ENCODE measurements at places on chromosomes 7 and 10. TPM values are rescaled to one million over a fixed set of nuclear protein-coding genes. Genes with fewer than 3 reads are reported as not detected.

Gene GNA12
- 108 TPM for total RNA-seq

Gene CPN1
- not detected for total RNA-seq

Gene PKD2L1
- not detected for total RNA-seq

Gene MKRN1
- total RNA-seq = 64.7 TPM

Gene CACNB2
- total RNA-seq = 0.10 TPM

Gene SLC29A4
- 9.7 TPM for total RNA-seq

Gene TSPAN15
- 8.9 TPM for total RNA-seq

Gene TCAF2
- 2.3 TPM for total RNA-seq

GRCh38 chr10:35916791-35917190, 274.7 kb upstream of the FZD8 start:
- DNase-seq = no peak

DNA sequence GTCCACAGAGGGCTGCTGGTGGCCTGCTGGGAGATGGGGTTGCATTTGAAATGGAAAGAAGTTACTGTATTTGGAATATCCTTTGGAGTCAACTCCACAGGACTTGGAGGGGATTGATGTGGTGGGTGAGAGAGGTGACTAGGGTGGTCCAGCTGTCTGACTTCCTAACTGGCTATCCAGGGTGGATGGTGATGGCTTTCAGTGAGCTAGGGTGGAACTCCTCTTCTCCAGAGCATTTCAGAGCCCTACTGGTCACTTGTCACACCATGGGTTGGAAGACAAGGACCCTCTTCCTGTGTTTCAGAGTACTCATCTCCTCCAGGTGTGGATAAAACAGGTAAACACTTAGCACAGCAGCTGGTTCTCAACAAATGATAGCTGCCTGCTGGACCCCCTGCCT, 3.3 kb upstream of the ADAMTS14 start:
- DNase-seq = no peak

- DNase-seq = no peak
Measured at GRCh38 chr10:7649673-7650300, 17.0 kb downstream of the ITIH5 start.

DNA sequence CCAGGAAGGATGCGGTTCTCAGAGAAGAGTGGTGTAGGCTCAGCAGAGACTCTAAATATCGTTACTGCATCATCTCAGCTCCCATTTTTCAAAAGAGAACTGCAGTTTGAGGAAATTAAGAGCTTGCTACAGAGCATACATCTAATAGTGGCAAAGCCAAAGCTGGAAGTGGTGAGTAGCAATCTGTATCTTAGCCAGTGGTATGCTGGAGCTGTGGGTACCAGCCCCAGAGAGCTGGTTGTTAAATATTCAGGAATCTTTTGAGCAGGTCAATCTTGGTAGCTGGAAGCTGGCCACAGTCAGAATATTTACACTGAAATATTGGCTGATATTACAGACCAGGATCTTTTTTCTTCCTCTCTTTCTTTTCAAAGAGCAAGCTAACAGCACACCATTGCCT, 88.4 kb upstream of the STEAP1B start:
- DNase-seq = no peak

GRCh38 chr10:116886772-116887171, 37.5 kb downstream of the ENO4 start:
- no peak for DNase-seq

DNA sequence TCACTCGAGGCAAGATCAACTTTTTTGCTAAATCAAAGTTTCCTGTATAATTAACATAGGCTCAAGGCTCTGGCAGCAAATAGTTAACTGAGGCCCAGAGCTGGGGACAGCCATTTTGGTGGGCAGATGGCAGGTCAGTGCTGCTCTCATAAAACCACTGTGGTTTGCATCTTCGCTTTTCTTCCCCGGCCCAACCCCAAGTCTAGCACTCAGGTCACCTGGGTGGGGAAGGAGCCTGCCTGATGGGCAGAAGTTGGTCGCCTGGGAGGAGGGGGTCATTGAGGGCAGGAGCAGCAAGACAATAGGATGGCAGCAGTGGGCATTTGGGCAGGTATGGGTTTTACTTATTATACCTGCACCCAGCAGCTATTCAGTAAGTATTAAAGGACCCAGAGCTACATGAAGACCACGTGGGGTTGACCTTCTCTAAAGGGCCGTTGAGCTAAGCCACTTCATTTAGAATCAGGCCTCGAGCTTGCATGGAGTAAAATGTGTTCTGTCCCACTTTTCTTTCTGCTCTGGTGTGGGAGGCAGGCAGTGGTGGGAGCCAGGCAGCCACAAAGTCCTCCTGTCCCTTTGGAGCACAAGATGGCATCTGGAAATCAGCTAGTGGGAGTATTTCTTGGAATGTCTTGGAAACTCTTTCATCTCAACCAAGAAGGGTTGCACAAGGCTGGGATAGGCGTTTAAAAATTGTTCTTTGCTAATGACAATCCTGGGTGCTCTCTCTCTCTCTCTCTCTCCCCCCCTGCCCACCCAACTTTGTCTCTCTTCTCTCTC, 133.4 kb downstream of the SPAG6 start:
- no peak for DNase-seq

DNA sequence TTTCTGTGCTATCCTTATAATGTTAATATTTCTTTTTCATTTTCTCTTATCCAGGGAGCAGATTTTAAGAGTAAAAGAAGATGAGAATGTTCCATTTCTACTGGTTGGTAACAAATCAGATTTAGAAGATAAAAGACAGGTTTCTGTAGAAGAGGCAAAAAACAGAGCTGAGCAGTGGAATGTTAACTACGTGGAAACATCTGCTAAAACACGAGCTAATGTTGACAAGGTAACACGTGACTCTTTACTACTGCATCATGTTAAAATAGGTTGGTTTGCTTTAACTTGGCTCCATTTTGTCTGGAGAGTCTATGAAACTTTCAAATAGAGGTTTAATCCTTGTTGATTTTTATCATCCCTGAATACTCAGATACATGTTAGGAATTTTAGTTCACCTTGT, 73.3 kb downstream of the RALA start:
- no peak for DNase-seq

GRCh38 chr7:144378651-144379050, 23.4 kb downstream of the ARHGEF5 start:
- DNase-seq = no peak

GRCh38 chr10:10209167-10209566, 808.5 kb upstream of the CELF2 start:
- no peak for DNase-seq

- no peak for DNase-seq
Measured at GRCh38 chr7:78225534-78225933, 427.0 kb downstream of the PHTF2 start.

DNA sequence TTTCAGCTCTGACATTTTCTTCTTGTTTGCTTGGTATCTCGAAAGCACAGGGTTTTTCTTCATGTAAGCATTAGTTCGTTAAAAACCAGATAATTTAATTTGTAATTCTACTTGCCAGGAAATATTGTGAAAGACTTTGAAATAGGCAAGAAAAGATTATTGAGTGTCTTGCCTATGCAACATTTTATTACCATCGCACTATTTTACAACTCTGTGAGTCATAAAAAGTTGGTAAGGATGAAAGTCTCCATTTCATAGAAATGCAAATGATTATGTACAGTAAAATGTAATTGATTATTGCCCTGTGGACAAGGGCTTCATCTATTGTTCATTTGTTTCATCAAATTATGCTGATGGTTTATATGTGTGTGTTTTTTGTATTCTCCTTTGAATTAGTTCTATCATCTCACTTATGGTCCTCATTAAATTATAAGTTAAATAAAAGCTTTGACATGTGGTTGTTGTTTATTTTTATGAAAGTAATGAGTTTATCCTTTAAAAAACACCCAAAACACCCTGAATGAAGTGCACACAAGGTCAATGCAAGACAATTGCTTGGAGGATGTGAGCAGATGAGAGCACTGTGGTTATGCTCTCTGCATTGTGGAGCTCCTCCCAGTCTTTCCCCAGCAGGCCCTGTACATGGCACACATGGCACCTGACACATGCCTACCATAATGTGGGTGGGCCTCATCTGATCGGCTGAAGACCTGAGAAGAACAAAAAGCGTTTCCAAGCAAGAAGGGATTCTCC, 230.8 kb downstream of the CXCL12 start:
- no peak for DNase-seq

DNA sequence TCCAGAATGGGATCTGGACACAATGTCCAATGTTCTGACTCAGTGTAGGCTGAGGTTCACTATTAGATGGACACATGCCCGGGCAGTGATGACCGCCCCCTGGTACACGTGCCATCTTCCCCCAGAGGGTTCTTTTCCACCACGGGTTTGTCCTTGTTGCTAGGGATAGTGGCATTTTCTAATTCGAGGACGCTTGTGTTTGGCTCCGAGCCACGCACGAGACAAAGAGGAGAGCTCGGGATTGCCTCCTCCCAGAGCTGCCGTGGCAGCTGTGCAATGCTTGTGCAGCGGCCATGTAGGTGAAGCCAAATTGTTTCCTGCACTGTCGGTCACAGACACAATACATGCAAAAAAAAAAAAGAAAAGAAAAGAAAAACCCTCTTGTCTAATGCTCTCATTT, 207.5 kb downstream of the PAXIP1 start:
- DNase-seq = no peak

DNA sequence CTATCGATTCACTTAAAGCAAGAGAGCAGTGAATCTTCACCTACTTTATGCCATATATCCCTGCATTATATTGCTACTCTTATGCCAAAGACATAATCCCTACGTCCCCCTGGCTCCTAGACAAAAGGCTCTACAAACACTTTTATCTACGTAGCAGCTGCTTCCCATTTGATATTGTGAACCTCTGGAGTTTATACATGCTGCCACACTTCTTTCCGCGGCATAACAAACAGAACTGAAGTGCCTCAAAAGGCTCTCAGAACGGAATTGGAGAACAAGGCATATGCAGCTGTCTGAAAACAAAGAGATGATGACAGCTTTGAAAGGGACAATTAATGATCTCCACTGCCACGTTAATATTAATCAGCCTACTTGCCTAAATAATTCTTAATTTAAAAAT, 985.6 kb upstream of the LRRN3 start:
- DNase-seq = no peak

DNA sequence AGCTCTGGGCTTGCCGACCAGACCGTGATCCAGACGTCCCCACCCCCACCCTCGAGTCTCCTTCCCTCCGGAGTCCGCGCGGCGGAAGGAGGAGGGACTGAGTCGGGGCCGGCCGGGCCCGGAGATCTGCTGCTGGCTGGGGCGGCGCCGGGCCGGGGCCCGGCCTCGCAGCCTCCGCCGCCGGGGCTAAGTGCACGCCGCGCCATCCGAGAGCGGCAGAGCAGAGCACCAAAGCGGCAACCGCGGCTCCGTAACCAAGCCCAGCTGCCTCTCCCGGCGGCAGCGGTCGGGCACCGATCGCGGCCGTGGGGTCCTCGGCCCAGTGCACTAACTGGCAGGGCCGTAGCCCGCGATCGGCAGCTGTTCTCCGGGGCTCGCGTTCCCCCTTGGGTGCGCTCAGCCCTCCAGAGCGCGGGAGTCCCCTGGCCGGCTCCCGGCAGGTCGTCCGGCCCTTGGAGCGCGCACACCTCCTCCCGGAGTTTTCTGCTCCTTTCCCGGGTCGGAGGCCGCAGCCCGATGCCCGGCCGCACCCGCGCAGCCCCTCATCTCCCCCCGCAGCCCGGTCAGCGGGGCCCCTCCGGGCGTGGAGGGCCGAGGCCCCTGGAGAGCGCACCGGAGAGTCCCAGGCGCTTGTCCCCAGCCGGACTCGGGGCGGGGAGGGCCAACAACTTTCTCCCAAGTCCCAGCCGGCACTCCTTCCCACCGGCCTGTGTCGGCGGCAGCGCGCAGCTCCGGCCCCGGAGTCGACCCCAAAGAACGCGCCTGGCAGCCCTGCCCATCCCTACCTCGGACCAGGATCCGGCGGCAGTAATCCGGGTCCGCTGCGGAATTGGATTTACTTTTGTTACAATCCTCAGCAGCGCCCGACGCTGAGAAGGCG, 799 bp downstream of the VAX1 start:
- DNase-seq = no peak

DNA sequence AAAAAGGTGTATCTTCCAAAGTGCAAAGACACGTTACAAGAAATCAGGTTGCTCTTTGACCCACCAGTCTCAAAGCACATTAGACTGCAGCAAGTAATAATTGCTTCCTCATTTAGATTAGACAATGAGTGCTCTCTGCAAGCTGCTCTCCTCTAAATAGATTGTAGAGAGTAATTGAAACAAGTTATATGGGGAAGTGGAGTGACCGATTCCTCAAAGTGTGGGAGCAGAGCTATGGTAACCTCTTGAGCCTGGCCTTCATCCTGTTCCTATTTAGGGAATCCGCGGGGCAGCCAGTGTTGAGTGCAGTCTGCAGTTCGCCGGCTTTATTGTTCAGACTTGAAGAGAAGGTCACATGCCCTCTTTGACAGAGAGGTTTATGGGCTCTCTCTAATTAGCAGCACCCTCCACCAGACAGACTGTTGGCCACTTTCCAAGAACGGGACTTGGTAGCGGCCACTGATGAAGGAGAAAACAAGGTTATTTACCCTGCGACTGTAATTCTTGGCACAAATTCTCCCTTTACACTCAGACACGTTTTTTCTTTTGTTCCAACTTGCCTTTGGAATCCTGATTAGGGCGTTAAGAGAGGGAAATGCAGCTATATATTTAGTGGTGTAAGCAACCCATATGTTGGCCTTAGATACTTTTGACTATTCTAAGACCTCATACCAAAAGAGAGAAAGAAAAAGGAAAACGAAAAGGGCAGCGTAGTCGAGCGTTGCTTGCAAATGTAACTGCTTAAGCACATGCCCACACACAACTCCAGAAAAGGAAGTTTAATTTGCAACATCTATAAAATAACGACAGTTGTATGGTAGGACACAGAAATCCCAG, 107.5 kb downstream of the REEP3 start:
- no peak for DNase-seq

- no peak for DNase-seq
Measured at GRCh38 chr7:155317114-155317434, 19.4 kb downstream of the INSIG1 start.

GRCh38 chr7:65216469-65216868, 157.2 kb upstream of the ZNF92 start:
- DNase-seq = no peak

GRCh38 chr10:30068492-30069223, 9.3 kb upstream of the JCAD start:
- no peak for DNase-seq

DNA sequence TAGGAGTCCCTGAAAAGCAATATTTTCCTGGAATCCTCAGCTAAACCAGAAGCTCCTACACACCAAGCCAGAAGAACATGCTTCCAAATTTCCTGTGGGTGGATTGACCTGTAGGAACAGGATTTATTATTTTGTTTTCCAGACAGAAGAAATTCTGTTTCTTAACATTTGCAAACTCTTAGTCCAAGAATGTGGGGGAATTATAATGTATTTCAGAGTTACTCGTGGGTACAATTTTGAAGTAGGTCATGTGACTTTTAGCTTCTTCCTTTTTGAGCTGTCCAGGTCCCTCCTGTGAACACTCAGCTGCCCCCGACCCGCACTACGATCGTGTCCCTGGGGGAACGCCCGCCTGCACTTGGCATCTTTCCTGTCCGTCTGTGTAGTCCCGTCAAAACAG, 27.7 kb upstream of the VIPR2 start:
- no peak for DNase-seq

GRCh38 chr10:108409306-108409705, 1244.8 kb upstream of the SORCS1 start:
- DNase-seq = no peak
